Skin of body (tissue), 3 donors: ENCODE measurements at places on chromosomes 3 and 15. TPM values are rescaled to one million over a fixed set of nuclear protein-coding genes. Genes with fewer than 3 reads are reported as not detected.

The TM2D3 gene
- total RNA-seq, result 42.6 TPM

The CPB1 gene
- 8.7 TPM for total RNA-seq

The FHIT gene
- total RNA-seq, result 8.9 TPM

The ISLR gene
- total RNA-seq, result 46.8 TPM

The FSIP1 gene
- 0.89 TPM for total RNA-seq

The UACA gene
- total RNA-seq, result 105 TPM

The ALG3 gene
- total RNA-seq, result 13.8 TPM

The MITF gene
- 43.2 TPM for total RNA-seq

The NME9 gene
- total RNA-seq, result not detected

The LMAN1L gene
- 0.20 TPM for total RNA-seq

The STOML1 gene
- 7.8 TPM for total RNA-seq

The CASR gene
- total RNA-seq, result not detected

The CADM2 gene
- total RNA-seq, result 2.5 TPM

The SI gene
- total RNA-seq, result not detected

The SCAANT1 gene
- total RNA-seq, result not detected

DNA sequence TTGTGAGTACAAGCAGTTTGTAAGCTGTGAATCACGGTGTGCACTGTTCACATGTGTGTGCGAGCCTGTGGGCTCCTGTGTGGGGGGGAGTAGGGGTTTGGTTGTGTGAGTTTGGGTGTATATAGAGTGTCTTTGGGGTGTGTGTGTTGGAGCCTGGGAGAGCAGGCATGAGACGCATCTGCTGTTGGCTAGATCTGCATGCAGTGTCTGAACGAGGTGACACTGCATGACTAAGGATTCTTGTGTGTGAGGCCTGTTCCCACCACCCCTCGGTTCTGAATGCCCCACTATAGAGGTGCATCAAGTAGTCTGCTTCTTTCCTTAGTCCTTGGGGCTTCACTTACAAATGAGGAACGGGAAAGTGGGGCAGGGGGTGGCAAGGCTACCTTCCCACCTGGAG lies 68.4 kb downstream of the MAGEF1 start:
- no peak for DNase-seq

GRCh38 chr3:1172644-1173043 lies 79.8 kb downstream of the CNTN6 start:
- no peak for DNase-seq

DNA sequence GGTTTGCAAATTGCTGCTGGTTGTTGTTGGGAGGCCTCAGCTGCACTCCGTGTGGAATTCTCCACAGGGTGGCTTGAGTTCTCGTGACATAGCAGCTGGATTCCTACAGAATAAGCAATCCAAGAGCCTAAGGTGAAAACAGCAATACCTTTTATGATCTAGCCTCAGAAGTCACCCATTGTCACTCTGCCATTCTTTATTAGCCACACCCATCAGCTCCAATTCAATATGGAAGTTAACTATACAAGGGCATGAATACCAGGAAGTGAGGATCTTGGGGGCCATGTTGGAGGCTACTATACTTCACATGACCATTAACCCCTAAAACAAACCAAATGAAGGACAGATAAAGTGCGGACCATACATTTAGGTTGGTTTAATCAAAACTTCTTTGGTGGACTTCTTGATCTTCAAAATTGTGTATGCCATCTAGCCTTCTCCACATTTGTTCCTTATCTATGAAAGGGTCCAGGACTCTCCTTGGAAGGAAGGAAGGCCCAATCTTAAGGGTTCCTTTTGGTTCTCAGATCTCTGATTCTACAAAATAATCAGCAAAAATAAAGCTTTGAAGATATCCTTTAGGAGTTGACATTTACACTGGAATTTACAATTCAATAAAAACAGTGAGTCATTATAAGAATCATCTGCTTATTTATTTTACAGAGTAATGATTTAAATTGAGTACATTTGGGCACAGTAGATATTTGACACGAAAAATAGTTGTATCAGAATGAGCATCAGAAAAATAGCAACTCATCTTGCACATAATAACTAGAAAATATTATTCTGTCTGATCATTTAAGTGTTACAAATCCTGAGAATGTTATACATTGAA lies 21.5 kb downstream of the CIAO2A start:
- DNase-seq, result no peak

DNA sequence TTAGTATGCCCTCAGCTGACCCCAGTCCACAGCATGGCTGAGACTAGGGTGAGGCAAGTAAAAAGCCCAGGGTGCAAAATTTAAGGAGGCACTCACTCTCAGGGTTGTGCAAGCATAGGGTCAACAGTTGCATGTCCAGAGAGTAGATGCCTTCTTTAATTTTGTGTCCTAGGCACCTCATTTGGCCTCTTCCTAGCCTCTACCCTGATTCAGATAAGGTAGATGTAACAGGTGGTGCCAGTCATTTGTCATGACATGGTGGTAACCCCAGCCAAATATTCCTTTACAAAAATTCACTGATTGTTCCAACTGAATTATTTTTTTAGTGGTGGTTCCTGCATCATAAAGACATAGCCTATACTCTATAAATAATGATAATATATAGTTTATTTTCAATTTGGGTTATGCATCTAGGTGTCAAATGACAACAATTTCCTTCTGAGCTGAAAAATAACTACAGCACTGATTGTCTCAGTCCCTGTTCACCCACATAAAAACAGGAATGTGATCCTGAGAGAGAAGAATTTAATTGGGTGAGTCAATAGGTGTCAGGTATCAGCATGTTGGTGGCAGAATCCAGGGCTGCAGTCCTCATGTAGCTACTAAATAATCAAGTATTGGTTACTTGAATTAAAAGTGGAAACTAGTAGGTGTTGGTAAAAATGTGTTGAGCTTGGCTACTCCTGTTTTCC lies 44.2 kb upstream of the TIPARP start:
- DNase-seq, result no peak

- DNase-seq, result no peak
Measured at GRCh38 chr3:123605789-123606234, 21.0 kb upstream of the HACD2 start.

DNA sequence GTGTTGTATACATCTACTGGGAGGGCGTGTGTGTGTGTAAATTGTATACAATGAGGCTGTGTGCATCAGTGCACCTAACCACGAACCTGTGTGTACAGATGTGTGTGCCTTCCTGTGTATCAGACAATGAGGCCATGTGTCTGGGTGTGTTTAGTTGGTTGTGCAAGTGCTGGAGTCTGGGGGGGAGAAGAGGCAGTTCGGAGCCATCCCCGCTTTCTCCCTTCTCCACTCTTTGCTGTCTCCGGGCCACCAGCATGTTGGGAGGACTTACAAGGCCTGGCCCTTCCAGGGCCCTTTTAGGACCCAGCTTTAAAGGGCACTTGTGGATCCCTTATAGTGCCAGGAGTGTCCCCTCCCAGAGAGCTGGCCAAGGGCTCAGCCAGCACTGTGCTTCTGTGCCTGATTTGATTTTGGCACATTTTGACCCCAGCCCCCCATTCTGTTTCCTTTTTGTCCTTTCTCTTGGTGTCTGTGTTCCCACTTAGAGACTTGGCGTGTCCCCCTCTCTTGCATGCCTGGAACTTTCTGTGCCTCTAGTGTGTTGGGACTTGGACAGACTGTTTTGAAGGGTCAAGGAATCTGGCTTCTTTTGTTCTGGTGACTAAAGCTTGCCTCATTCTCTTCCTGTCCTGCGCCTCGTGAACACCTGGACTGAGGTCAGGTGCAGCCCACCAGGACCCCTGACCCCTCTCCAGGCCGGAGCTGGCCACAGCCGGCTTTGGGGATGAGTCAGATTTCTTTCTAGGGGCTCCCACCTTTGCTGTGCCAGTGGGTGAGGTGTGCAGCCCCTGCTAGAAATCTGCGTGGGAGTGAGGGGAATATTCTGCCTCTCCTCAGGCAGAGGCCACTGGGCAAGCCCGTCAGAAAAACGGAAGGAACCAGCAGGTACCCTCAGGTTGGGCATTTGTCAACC lies 1.5 kb downstream of the CTDSPL start:
- DNase-seq, result peak; percentile 65

DNA sequence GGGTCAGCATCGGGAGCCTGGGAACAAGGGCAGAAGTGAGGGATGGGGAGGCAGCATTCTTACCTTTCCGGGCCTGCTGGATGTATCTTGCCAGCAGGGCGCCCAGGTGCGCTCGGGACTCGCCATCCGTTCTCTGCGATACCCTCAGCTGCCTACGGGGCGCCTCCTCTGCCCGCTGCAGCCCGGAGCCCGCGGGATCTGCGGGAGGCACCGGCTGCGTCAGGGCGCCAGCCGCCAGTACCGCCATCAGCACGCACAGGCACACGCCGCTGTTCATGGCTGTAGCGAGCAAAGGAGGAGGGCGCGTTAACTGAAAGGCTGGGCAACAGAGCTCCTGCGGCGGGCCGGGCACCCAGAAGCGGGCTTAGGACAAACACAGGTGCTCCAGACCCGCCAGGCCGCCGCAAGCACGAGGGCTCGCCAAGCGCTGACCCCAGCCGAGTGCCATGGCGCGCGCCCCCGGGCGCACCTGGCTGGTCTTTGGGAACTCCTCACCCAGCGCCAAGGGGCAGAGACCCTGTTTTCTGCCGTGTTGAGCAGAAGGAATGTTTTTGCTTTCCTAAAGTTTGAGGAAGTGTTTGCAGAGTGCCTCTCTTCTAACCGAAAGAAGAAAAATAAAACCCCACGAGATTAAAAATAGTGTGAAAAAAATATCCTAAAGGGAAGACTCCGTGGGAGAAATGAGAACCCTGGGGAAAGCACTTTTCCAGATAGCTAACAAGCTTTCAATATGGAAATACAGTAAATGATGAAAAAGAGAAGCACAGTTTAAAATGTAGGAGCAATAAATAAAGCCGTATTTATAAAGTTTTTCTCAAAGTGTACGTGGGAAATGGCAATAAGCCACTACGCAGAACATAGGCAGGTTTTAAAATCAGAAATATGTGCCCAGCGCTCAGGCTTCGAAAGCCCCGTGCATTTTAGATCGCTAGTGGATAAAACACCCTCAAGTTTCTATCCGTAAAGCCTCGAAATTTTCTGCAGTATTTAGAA lies 2.3 kb downstream of the CCK start:
- no peak for DNase-seq

DNA sequence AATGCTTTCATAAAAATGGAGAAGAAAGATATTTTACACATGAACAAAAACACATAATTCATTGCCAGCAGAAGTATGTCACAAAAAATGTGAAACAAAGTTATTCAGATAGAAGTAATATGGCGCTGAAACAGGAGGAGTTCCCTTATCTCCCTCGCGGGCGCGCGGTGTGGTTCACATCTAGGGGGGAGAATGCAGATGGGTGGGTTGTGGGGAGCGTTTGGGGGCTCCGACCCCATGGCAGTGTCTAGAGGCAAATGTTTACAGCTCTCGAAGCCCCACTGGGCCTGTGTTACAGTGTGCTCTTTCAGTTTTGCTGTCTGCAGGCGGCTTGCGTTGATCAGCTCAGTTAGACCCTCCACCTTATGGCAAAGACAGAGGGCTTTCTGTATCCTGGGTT lies 297.5 kb downstream of the CGGBP1 start:
- no peak for DNase-seq

GRCh38 chr3:39142067-39142466 lies 11.3 kb downstream of the CSRNP1 start:
- DNase-seq, result no peak

DNA sequence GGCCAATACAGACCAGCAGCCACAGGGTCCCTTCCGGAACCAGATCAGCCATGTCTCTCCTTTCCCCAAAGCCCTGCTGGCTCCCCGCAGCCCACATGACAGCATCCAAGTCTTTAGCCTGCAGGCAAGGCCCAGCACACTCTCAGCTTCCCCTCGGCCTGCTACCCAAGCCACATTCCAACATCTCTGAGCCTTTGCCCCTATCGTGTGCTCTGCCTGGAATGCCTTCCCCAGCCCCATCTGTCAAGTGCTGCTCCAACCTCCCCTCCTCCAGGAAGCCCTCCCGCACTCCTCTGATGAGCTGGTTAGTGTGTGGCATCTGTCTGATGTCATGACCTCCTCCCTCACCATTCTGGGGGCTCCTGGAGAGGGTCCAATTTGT lies 8.5 kb downstream of the PLXND1 start:
- no peak for DNase-seq

DNA sequence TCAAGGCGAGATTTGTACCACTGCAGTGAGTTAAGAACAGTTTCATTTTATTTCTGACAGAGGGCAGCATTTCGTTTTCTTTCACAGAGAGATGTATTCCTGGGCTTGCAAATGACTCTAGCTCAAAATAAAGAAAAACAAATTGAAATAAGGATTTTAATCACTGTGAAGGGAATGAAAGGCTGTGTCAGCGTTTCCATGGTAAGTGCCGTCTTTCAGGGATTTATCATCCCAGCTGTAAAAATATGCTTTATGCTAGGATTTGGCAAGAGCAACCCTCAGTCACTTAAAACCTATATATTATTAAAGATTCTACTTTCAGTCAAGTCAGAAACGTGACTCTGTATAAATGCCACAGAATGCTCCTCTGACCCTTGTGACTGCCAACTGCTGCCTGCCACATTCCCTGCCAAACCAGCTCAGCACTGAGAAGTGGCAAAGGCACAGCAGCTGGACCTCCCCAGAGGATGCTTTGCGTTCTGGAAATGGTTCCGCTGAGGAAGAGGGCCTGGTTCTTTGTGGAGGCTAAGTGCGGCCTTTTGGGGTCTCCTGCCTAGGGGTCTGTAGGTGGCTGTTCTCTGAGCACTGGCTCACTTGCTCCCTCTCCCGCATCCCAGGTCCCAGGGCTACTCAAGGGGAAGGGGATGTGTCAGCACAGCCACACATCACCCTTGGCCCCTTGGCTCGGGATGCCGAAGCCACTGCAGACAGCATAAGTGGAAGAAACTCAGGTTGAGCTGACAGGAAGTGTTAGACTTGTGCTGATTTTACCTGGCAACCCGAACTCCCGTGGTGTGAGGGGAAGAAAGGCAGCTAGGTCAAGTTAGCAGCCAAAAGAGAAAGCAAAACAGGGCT lies 56.6 kb upstream of the POMGNT2 start:
- peak; percentile 65 for DNase-seq

DNA sequence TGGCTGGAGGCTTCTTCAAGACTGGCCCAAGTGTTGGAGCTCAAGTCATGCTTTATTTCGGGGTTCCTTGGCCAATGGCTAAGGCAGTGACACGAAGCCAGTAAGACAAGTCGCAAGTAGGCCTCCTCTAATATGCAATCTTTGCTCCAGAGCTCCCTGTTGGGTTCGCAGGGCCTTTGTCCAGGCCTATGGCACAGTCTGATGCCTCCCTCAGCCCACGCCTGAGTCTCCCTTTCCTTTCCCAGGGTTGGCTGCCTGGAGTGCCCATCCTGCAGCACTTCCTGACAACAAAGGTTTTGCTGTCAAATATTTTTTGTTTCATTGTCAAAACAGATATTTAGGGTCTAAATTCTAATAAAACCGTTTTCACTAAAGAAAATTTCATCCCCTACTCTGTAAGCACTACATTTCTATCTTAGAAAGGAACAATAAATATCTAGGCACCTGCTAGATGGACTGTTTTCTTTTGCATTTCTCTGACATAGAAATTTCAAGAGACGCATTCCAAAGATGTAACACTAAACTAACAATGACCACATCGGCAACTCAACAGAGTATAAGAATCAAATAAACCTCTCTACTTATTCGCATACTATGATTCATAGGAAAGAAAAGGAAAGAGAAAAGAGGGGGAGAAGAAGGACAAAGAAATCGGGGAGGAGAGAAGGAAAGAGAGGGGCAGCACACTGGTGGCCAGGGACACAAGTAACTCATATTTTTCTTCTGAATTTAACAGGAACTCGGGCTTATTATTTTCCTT lies 393.1 kb upstream of the ATP11B start:
- no peak for DNase-seq

- no peak for DNase-seq
Measured at GRCh38 chr3:35757991-35758757, 118.8 kb downstream of the ARPP21 start.

GRCh38 chr15:28013976-28014375 lies 85.1 kb downstream of the OCA2 start:
- no peak for DNase-seq

- no peak for DNase-seq
Measured at GRCh38 chr3:7074217-7074616, 213.3 kb downstream of the GRM7 start.

- DNase-seq, result no peak
Measured at GRCh38 chr3:43998370-43998835, 243.3 kb upstream of the TOPAZ1 start.
